Suprapubic skin (tissue), 4 donors: ENCODE measurements at places on chromosomes 12 and 14.

DNA sequence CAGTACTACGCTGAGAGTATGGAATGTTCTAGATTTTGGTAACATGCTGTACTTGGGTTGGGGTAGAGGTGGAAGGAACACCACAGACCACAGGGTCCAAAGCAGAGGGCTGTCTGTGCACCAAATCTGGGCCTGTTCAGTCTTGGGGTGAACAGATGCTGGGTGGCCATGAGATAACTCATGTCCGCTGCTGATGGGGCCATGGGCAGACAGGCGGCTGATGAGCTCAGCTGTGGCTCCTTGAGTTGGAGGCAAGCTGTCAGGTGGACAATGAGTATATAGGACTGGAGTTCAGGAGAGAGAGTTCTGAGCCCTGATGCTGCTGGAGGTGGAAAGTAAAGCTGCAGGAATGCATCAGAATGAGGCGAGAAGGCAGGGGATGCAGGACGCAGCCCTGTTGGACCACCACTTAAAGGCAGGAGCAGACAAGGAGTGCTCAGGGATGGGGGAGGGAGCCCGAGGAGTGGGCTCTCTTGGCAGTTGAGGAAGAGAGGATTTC, 6.2 kb downstream of the SMIM41 start:
- no peaks in the 10 kb centered on the region for H3K36me3 ChIP-seq
- no peak overlapping the region for H3K4me3 ChIP-seq
- H3K27ac ChIP-seq = no peak overlapping the region
- peak; percentile 74 for DNase-seq
- peaks cover 40% of the 10 kb centered on the region for H3K27me3 ChIP-seq

DNA sequence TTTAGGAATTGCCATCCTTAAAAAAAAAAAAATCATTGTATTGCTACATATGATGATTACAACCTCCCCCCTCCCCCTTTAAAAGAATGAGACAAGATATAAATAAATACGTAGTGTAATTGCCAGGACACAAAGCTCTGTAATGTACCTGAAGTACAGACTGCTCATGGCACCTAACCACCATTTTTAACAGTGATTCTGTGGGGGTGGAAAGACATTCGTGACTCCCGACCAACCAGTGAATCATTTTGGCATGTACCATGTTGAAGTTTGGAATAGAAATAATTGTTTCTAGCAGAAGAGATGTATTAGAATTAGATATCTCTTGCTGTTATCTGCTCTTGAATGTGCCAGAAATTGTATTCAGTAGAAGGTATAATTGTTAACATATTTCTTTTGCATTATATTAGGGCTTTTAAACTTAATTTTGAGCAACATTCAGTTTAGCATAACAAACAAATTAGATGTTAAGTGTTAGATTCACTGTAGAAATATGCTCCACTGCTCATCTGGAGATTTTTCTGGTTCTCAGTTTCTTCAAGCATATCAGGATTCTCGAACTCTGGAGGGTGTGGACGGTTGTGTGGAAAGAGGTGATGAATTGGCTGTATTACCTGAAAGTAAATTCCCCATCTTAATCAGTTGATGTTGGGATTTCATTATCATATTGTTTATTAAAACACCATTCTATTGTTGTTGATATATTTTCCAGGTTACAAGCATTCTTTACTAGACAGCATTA, 31.1 kb downstream of the FRS2 start:
- H3K36me3 ChIP-seq = no peaks in the 10 kb centered on the region
- no peak overlapping the region for H3K4me3 ChIP-seq
- no peak overlapping the region for H3K27ac ChIP-seq

DNA sequence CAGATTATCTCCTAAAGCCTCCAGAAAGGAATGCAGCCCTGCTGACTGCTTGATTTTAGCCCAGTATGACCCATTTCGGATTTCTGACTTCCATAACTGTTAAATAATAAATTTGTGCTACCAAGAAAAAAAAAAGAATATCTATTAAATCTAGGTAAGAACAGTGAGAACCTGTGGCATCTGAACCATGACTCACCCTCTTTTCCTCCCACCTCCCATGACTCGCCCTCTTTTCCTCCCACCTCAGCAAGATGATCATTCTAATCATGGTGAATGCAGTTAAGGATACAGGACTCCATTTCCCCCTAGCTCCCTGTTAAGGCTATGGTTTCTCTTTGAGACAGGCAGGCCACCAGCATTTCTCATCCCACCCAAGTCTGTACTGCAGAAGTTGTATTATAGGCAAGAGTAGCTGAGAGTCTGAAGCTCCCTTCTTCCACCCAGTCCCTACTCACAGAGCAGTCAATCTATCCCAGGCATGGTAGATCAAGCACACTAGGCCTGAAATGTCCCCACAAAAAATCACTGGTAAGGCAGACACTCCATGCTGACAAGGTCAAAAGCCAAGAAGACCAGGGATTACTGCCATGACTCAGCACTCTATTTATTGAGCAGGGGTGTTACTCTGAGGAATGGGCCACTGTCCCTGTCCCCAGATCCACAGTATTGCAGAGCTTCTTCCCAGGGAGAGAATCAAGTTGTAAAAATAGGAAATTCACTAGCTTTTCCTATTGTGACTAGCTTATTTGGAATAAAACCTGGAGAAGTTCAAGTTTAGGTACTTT, 188.9 kb downstream of the ADAMTS20 start:
- H3K4me1 ChIP-seq = no peaks in the 10 kb centered on the region
- H3K27ac ChIP-seq = no peak overlapping the region
- no peaks in the 10 kb centered on the region for H3K36me3 ChIP-seq
- no peak overlapping the region for H3K4me3 ChIP-seq

GRCh38 chr12:115866909-115867525, 410.5 kb downstream of the MED13L start:
- peaks cover 19% of the 10 kb centered on the region for H3K4me1 ChIP-seq
- no peak for DNase-seq
- H3K4me3 ChIP-seq = no peak overlapping the region
- H3K27ac ChIP-seq = no peak overlapping the region
- no peaks in the 10 kb centered on the region for H3K36me3 ChIP-seq

GRCh38 chr12:43852744-43853143, 16.9 kb downstream of the TMEM117 start:
- H3K4me3 ChIP-seq = no peak overlapping the region
- H3K36me3 ChIP-seq = no peaks in the 10 kb centered on the region
- H3K27me3 ChIP-seq = no peaks in the 10 kb centered on the region

GRCh38 chr12:89183985-89184435, 168.3 kb downstream of the DUSP6 start:
- no peaks in the 10 kb centered on the region for H3K27me3 ChIP-seq
- no peaks in the 10 kb centered on the region for H3K36me3 ChIP-seq
- H3K27ac ChIP-seq = peak overlapping the region; percentile 53
- peak; percentile 85 for DNase-seq
- no peak overlapping the region for H3K4me3 ChIP-seq

- H3K4me3 ChIP-seq = no peak overlapping the region
- peaks cover 26% of the 10 kb centered on the region for H3K4me1 ChIP-seq
- DNase-seq = no peak
- no peak overlapping the region for H3K27ac ChIP-seq
- H3K27me3 ChIP-seq = no peaks in the 10 kb centered on the region
- no peaks in the 10 kb centered on the region for H3K36me3 ChIP-seq
Observed at GRCh38 chr12:89343127-89343526, 9.2 kb downstream of the DUSP6 start.

DNA sequence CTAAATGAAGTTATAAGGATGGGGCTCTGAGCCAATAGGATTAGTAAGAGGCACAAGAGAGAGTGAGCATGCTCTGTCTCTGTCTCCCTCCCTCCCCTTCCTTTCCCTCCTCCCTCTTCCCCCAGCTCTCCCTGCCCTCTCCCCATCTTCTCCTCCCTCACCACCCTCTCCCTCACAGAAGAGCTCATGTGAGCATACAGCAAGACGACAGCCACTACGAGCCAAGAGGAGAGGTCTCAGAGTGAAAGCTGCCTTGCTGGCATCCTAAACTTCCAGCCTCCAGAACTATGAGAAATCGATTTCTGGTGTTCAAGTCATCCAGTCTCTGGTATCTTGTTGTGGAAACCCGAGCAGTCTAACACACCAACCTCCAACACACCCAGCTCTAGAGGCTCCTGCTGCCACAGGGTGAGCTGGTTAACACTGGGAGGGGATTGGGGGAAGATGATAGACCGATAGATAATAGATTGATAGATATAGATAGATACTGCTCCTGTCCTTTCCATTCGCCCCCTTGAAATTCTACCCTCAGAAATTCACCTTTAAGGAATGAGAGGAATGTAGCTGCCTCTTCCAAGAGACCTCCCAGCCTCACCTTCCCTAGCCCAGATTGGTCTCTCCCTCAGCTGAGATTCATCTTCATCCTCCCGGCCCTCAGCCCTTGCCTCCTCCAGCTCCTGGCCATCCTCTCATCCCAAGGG, 25.8 kb upstream of the ACTN1 start:
- no peaks in the 10 kb centered on the region for H3K27me3 ChIP-seq
- DNase-seq = no peak
- no peaks in the 10 kb centered on the region for H3K36me3 ChIP-seq
- no peak overlapping the region for H3K4me3 ChIP-seq
- peaks cover 13% of the 10 kb centered on the region for H3K4me1 ChIP-seq

DNA sequence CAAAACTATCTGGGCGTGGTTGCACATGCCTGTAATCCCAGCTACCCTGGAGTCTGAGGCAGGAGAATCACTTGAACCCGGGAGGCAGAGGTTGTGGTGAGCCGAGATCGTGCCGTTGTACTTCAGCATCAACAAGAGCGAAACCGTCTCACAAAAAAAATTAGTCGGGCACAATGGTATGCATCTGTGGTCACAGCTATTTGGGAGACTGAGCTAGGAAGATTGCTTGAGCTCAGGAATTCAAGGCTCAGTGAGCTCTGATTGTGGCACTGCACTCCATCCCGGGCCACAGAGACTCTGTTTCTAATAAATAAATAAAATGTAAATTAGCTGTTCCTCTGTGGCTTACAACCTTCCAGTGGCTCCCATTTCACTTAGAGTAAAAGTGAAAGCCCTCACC, 28.0 kb downstream of the RCOR1 start:
- no peaks in the 10 kb centered on the region for H3K27me3 ChIP-seq
- no peaks in the 10 kb centered on the region for H3K36me3 ChIP-seq
- DNase-seq = no peak
- H3K27ac ChIP-seq = no peak overlapping the region

GRCh38 chr12:108369736-108370396, 30.8 kb upstream of the CMKLR1 start:
- H3K27ac ChIP-seq = no peak overlapping the region
- H3K36me3 ChIP-seq = no peaks in the 10 kb centered on the region
- H3K27me3 ChIP-seq = no peaks in the 10 kb centered on the region
- no peak for DNase-seq

- DNase-seq = no peak
- H3K4me1 ChIP-seq = peaks cover 45% of the 10 kb centered on the region
- H3K36me3 ChIP-seq = no peaks in the 10 kb centered on the region
- H3K27me3 ChIP-seq = no peaks in the 10 kb centered on the region
Observed at GRCh38 chr12:112122823-112123690, 2.3 kb upstream of the TRAFD1 start.

DNA sequence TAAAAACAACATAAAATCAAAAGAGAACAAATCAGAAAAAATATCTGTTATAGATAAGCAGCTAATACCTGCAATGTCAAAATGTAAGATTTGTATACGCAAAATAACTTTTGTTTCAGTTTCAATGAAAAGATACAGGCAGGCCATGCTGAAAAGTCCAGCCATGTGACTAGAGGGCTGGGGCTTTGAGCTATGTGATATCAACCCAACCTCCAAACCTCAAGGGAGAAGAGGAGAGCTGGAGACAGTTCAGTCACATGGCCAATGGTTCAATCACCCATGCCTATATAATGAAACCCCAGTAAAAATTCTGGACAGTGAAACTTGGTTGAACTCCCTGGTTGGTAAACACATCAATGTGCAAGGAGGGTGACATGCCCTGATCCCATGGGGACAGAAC, 5.3 kb downstream of the COX16 start:
- peaks cover 32% of the 10 kb centered on the region for H3K4me1 ChIP-seq
- DNase-seq = no peak
- H3K4me3 ChIP-seq = no peak overlapping the region
- no peaks in the 10 kb centered on the region for H3K27me3 ChIP-seq

GRCh38 chr12:128033473-128033872, 233.5 kb upstream of the TMEM132C start:
- no peaks in the 10 kb centered on the region for H3K36me3 ChIP-seq
- no peaks in the 10 kb centered on the region for H3K27me3 ChIP-seq
- H3K4me3 ChIP-seq = no peak overlapping the region
- DNase-seq = no peak
- no peaks in the 10 kb centered on the region for H3K4me1 ChIP-seq

- DNase-seq = no peak
- H3K4me1 ChIP-seq = peaks cover 4% of the 10 kb centered on the region
- peak overlapping the region; percentile 24 for H3K27ac ChIP-seq
Observed at GRCh38 chr12:12943586-12944260, 8.2 kb downstream of the GPRC5D start.

GRCh38 chr14:54354096-54354495, 42.7 kb upstream of the CDKN3 start:
- no peak for DNase-seq
- no peak overlapping the region for H3K4me3 ChIP-seq
- no peaks in the 10 kb centered on the region for H3K36me3 ChIP-seq
- no peaks in the 10 kb centered on the region for H3K27me3 ChIP-seq
- no peak overlapping the region for H3K27ac ChIP-seq

- H3K4me1 ChIP-seq = peaks cover 3% of the 10 kb centered on the region
- no peak overlapping the region for H3K4me3 ChIP-seq
Observed at GRCh38 chr12:48774516-48774915, 14.4 kb downstream of the ADCY6 start.

- DNase-seq = no peak
- H3K4me1 ChIP-seq = no peaks in the 10 kb centered on the region
- H3K27me3 ChIP-seq = no peaks in the 10 kb centered on the region
- no peak overlapping the region for H3K27ac ChIP-seq
Observed at GRCh38 chr12:33486058-33486457, 46.4 kb upstream of the SYT10 start.

DNA sequence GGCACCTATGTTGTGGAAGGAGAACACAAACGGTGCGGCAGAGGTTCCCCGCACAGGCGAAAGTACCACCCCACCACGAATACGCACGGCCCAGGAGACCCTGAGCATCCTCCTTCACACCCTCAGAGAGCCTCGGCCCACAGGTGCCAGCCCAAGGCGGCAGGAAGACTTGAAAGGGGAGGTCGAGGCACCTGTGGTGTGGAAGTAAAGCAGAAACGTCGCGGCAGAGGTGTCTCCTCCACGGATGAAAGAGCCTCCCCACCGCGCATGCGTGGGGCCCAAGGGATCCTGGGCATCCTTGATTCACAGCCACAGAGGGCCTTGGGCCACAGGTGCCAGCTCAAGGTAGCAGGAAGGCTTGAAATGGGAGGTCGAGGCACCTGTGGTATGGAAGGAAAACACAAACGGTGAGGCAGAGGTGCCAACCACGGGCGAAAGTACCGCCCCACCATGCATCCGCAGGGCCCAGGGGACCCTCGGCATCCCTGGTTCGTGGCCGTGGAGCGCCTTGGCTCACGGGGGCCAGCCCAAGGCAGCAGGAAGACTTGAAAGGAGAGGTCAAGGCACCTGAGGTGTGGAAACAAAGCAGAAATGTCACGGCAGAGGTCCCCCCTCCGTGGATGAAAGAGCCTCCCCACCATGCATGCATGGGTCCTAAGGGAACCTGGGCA, 380.1 kb downstream of the ALG10 start:
- H3K36me3 ChIP-seq = no peaks in the 10 kb centered on the region
- no peaks in the 10 kb centered on the region for H3K4me1 ChIP-seq
- H3K4me3 ChIP-seq = no peak overlapping the region
- H3K27ac ChIP-seq = no peak overlapping the region

- H3K4me1 ChIP-seq = peaks cover 55% of the 10 kb centered on the region
- DNase-seq = no peak
- H3K36me3 ChIP-seq = no peaks in the 10 kb centered on the region
- peak overlapping the region; percentile 89 for H3K27ac ChIP-seq
- H3K27me3 ChIP-seq = no peaks in the 10 kb centered on the region
Observed at GRCh38 chr14:105019861-105020814, 745 bp downstream of the CDCA4 start.

GRCh38 chr14:58215191-58215914, 15.4 kb downstream of the ACTR10 start:
- H3K4me1 ChIP-seq = no peaks in the 10 kb centered on the region
- no peak overlapping the region for H3K27ac ChIP-seq
- no peaks in the 10 kb centered on the region for H3K27me3 ChIP-seq
- H3K36me3 ChIP-seq = peaks cover 76% of the 10 kb centered on the region
